ENCODE measurements at places on chromosomes 11 and 22. TPM values are rescaled to one million over a fixed set of nuclear protein-coding genes. Genes with fewer than 3 reads are reported as not detected.

The EMSY gene
- 17.9 TPM for total RNA-seq

The USP2 gene
- total RNA-seq, result 0.17 TPM

GRCh38 chr11:111499483-111499882 is 12.7 kb downstream of the BTG4 start:
- no peak for DNase-seq

DNA sequence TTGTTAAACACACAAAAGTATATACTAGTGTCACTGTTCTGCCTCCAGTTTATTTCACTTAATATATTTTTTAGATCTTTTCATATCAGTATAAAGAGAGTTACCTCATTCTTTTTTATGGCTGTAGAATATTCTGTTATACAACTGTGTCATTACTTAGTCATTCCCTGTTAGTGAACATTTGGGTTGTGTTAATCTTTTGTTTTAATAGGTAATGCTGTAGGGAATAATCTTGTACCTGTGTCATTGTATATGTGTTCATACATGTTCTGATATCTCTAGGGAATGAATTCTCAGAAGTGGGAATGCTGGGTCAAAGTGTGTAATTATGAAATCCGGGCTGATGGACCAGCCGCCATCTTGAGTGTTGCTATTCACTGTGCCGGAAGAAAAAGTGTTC is 71.4 kb downstream of the SWAP70 start:
- DNase-seq, result no peak

- DNase-seq, result peak; percentile 84
These were observed 42.2 kb downstream of the WNT7B start for GRCh38 chr22:45934659-45935341.

Data from A172 (cell line).